Smooth muscle cell of the coronary artery (primary cell): ENCODE measurements at places on chromosomes 2 and 18. TPM values are rescaled to one million over a fixed set of nuclear protein-coding genes. Genes with fewer than 3 reads are reported as not detected.

Gene OXER1
- total RNA-seq: under 0.01 TPM in 2 replicates

Gene TGOLN2
- 41.3 and 77.9 TPM in 2 replicates for total RNA-seq

Gene RAD51AP2
- under 0.01 TPM in 1 of 2 replicates, not detected in the other for total RNA-seq

Gene ANO7
- 0.12 and 0.23 TPM in 2 replicates for total RNA-seq

Gene ADAM23
- 1.3 and 2.4 TPM in 2 replicates for total RNA-seq

Gene SERPINB10
- total RNA-seq: not detected in 2 replicates

Gene FBXO41
- total RNA-seq: 0.23 and 0.70 TPM in 2 replicates

Gene FIGN
- 0.53 and 5.6 TPM in 2 replicates for total RNA-seq

Gene SKA1
- 0.94 and 3.5 TPM in 2 replicates for total RNA-seq

Gene NT5DC4
- total RNA-seq: not detected in 2 replicates

Gene APLF
- 3.8 and 9.0 TPM in 2 replicates for total RNA-seq

Gene OST4
- total RNA-seq: 710 and 956 TPM in 2 replicates

Gene CLEC4F
- total RNA-seq: not detected in 2 replicates

Gene ABCG8
- not detected in 2 replicates for total RNA-seq
